ENCODE measurements at places on chromosomes 5 and 9.

DNA sequence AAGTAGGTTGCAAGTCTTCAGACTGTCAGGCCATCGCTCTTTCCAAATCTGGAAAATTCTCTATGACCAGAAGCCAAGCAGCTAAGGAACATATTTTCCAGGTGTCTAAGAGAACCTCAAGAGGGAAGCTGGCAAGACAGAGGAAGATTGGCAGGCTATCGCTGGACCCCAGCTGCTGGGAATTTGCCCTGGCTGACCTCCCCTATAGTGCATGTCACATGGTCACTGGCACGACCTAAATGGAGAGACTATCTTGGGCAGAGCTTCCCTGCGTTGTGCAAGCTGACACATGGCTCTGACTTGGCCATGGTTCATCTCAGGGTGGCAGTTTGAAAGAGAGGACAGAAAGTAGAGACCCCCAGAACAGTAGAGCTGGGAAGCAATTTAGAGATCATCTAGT, 104.9 kb upstream of the ZNF618 start:
- DNase-seq = no peak

GRCh38 chr9:134593286-134594077, 48.1 kb upstream of the COL5A1 start:
- no peak for DNase-seq

- DNase-seq = no peak
Measured at GRCh38 chr5:154523709-154524108, 45.7 kb upstream of the HAND1 start.

- no peak for DNase-seq
Measured at GRCh38 chr9:137452006-137452760, 7.0 kb downstream of the NSMF start.

- peak; percentile 92 for DNase-seq
Measured at GRCh38 chr5:75021219-75021618, 31.1 kb downstream of the GCNT4 start.

DNA sequence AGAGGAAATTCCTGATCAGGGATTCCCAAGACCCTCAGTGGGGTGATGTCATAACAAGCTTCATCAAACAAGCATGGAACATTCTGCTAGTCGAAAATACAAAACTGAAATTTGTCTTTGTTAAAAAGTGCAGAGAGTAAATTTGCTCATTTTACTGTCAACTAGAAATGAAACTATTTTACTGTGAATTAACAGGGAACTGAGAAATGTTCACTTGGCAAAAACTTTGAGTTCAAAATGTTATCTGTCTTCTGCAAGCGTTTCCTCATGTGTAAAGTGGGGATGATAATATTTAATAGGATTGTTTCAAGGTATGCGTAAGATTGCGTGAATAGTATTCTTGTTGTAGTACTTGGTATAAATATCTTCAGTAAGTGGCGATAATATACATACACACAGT, 45.4 kb downstream of the ALDH1A1 start:
- no peak for DNase-seq

GRCh38 chr5:134125039-134126015, 10.8 kb downstream of the TCF7 start:
- DNase-seq = peak; percentile 89

DNA sequence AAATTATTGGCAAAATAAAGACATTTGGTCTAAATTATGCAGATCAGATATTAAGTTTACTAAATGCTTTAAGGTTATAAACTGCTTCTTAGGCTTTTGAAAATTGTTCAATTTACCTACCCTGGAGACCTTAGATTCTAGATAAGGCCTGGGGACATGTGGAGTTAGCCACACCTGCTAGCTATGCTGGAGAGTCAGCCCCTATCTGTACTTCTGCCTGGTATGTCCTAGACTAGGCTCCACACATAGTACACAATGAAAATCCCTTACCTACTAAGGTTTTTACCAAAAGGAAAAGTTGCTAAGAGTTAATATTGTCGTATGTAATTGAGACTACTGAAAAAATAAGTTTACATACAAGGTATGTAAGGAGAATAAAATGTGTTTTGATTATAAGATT, 49.8 kb upstream of the DMAC1 start:
- no peak for DNase-seq

DNA sequence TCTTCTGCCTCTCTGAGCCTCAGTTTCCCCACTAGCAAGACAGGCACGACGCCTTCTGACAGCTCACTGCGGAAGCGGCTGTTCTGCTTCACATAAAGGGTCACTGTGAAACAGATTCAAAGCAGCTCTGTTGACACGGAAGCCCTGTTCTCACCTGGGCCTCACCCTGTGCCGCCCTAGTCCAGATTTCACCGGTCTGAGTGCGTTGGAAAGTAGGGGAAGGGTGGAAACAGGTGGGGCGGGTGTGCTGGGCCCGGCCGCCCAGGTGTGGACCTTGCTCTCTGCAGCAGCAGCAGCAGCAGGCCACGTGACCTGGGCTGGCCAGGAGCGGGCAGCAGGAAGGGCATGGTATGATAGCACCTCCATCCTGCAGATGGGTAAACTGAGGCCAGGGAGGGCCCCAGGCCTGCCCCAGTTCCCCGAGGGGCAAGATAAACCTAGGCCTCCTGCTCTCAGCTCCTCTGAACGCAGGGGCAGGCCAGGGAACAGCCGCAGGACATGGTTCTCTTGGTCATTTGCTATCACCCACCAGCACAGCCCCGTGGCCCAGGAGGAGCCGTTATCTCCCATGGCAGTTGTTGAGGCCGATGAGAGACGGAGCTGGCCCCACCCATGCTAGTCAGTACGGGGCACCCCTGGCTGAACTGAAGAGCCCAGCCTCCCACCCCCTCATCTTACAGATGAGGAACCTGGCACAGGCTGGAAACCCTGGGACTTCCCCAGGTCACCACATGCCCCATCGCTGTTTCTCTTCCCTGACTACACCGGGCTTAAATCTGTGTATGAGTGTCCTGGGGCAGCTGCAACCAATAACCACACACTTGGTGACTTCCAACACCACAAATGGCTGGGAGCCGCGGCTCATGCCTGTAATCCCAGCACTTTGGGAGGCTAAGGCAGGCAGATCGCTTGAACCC, 12.1 kb downstream of the PTGES2 start:
- no peak for DNase-seq

DNA sequence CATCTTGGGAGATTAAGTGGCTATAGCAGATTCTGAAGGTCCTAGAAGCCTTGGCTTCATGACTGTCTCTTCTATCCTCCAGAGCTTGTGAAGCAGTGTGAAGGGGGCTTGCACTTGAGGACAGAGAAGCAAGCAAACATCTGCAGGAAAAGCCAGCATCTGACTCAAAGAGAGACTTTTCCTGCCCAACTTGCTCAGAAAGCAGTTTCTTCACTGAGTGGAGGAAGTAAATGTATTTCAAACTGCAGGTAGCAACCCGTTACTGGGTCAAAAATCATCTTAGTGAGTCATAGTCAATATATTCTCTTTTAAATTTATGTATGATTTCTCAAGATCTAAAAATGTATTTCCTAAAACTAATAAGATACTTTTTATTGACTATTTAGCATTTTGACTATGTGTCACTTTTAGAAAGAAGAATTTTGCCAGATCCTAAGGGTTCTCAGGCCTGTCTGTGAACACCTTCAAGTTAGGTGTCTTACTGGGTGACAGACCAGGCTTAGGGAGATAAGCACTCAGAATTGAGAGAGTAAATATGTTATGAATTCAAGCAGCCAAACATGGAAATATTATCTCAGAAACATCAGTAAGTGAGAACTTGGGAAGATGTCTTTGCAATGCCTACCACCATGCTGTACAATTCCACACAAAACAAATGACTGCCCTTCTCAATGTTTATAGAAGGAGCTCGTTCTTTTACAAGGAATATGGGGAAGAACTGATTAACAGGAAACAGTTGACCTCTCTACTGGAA, 72.6 kb upstream of the DMAC1 start:
- no peak for DNase-seq

GRCh38 chr9:121459513-121459912, 40.1 kb downstream of the GGTA1 start:
- no peak for DNase-seq

- no peak for DNase-seq
Measured at GRCh38 chr9:35552376-35552775, 52.7 kb upstream of the TESK1 start.

GRCh38 chr9:5869315-5870019, 21.2 kb upstream of the MLANA start:
- no peak for DNase-seq

DNA sequence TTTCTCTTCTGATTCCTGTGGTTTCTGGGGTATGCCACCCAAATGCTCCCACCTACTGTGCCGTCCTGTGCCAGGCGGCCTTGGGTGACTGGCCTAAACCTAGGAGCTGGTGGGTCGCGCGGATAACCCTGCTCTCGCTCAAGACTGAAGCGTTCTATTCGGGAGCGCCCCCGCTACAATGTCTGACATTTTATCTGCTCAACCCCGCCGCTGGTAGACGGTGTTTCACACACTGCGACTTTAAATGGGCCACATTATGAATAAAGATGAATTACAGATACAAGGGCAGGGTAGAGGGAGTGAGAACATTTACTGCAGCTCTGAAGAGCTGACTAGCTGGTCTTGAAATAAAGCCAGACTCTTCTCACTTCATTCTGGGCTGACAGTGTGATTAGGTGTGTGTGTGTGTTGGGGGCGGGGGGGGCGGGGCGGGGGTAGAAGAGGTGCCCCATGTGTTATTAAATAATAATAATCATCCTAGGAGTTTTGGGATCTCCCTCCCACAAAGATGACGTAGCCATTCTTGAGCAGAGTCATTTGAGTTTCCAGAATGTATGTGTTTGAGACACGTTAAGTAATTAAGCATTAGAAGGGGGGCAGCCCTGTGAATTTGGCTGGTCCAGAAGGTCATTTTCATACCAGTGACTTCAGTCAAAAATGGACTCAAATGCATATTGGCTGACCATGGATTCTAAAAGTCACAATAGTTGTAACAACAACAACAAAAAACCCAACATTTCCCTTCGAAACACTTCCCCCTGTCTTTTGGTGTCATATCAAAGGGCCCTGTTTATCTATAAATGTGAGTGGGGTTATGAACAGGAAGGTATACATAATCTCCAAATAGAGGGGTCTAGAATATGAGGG, 1.0 kb upstream of the PTCH1 start:
- DNase-seq = no peak

DNA sequence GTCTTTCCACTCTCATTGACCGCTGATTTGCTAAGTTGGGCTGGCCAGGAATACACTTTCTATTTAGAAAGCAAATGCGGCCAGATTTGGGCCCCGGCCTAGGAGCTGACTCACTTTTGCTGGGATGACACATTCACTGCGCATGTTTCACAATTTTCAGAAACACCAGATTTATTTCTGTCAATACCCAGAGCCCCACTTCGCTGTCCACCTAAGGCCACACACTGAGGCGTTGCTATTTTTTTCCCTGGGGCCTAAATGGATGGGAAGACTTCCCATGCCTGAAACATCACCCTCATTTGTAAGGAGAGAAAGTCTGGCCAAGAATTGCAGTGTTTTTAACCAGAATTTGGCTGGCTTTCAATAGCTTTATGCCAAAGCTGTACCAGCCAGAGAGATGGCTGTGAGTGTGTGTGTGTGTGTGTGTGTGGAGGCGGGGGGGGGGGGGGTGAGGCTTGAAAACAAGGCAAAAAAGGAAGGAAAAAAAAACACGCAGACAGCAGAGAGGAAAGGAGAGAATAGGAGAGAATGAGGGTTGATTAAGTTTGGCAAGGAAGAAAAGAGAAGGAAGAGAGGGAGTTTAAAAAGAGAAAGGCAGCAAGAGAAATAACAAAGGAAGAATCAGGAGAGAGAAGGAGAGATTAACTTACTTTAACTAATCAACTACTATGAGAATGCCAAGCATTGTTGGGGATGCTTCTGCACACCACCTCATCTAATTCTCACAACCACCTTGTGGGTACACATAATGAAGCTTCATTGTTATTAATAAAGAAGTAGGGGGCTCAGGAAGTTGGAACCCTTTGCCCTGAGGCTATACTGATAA, 261.4 kb upstream of the KLF4 start:
- peak; percentile 68 for DNase-seq

- no peak for DNase-seq
Measured at GRCh38 chr9:96436063-96436455, 13.9 kb upstream of the HABP4 start.

DNA sequence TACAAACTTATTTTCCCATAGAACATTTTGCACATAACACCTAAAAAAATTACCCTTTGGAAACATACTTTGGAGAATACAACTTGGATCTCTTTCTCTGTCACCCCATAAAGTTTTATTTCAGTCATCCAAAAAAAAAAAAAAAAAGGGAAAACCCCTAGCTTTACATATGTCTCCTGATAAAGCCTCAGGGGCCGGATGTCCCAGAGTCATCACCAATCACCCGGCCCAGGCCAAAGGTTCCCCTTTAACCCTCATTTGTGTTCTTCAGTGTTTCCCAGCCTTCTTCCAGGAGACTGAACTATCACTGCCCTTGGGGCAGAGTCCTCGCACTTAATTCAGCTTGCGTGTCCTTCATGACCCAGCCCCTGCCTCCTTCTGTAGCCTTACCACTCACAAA, 28.8 kb downstream of the ANXA6 start:
- DNase-seq = no peak

DNA sequence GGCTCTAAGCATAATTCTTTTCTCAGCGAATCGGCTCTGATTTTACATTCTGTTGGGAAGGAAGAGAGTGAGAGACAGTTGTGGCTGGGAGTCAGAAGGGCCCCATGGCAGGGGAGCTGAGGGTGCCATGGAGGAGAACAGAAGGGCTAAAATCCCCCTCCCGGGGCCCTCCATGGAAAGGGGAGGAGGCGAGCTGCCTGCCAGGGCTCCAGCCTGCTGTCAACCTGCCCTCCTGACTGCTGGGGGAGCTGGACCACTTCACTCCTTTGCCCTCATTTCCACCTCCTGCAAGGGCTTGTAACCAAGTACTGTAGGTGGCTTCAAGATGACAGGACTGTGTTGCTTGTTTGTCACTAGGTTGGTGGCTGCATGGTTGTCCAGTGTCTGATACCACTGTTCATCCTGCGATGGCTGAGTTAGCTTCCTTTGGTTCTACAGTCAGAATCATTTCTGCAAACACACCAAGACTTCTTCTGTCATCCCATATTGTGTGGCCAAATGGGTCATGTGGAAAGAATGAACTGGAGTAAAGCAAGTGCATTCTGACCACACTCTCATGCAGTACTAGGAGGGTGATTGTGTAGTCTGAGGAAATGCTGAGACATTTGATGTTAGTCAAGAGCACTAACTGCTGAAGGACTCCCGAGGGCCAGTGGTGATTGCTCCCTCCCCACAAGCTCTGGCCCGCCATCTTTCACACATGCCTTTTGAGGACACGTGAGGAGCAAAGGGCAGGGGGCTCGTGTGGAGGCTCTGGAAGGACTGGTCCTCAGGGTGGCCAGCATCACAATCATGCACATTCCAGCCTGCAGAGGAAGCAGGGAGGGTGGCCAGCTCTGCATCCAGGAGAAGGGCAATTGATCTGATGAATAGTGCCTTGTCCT, 307.2 kb downstream of the GADD45G start:
- DNase-seq = no peak

- DNase-seq = no peak
Measured at GRCh38 chr9:25353783-25354182, 324.5 kb downstream of the TUSC1 start.

- DNase-seq = peak; percentile 14
Measured at GRCh38 chr5:106875591-106876297, 795.0 kb downstream of the EFNA5 start.

- DNase-seq = no peak
Measured at GRCh38 chr5:8408258-8408657, 539.3 kb downstream of the MTRR start.
